ENCODE measurements at places on chromosomes 3 and 15.

- DNase-seq = no peak
Observed at GRCh38 chr3:134852893-134853351, 57.9 kb downstream of the EPHB1 start.

- DNase-seq = no peak
Observed at GRCh38 chr3:61381745-61382392, 130.6 kb upstream of the FHIT start.

- DNase-seq = no peak
Observed at GRCh38 chr3:64422192-64422591, 196.9 kb upstream of the PRICKLE2 start.

DNA sequence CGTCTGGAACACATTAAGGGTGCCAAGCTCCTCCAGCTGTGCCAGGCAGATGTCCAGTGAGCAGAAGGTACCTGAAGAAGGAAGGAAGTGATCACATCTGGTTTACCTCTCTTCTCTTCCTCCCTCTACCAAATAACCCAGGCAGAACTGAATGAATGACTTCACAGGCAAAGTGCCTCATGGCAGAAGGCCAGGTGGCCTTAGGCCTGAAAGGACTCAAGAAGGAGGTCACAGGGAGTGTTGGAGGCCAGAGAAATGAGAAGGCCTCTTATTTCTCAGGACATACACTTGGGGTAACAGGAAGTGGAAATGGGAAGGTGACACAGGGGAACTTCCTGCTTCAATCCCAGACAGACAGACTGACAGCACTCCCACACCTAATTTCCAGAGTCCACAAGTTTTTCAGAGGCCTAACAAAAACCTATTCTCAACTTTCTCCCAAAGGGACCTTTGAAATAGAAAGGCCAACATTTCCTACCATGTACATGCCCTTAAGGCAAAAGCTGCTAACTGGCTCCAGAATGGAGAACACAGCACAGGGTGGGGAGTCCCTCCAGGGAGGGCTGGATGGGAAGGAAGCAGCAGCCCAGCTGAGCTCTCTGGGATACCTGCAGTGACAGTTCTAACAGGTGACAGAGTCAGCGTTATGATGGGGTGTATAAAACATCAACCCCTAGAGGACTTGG is 17.6 kb upstream of the SIN3A start:
- no peak for DNase-seq

DNA sequence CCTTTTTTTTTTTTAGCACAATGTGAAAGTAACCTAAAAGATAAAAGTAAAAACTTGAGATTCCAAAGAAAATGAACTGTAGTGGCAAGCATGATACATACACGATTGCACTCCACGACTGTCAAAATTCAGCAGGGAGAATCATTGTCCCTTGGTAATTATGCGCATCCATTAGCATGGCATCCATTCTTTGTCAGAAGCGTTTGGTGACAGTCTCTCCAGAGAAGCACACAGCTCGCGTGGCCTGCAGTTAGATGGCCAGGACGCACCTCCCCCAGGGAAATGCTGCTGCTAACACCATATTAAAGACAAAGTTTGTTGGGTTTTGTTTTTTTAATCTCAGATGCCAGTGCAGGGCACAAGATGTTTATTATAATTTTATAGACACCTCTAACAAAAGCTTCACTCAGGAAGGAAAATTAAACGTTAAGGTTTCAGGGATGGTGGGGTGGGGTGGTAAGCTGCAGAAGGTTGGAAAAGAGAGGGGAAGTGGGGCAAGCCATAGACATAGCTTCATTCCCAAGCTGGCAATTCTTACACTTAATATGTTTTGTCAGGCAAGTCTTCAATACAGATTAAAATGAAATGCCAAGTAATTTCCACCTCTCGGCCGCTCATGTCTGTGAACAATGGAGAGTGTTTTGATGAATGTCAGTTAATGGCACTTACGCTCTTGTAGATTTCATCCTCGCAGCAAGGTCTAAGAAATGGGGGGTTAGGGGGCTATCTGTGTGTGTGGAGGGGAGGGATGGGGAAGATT is 142.8 kb upstream of the TOPAZ1 start:
- no peak for DNase-seq

- DNase-seq = no peak
Observed at GRCh38 chr15:27958911-27959578, 140.1 kb downstream of the OCA2 start.

DNA sequence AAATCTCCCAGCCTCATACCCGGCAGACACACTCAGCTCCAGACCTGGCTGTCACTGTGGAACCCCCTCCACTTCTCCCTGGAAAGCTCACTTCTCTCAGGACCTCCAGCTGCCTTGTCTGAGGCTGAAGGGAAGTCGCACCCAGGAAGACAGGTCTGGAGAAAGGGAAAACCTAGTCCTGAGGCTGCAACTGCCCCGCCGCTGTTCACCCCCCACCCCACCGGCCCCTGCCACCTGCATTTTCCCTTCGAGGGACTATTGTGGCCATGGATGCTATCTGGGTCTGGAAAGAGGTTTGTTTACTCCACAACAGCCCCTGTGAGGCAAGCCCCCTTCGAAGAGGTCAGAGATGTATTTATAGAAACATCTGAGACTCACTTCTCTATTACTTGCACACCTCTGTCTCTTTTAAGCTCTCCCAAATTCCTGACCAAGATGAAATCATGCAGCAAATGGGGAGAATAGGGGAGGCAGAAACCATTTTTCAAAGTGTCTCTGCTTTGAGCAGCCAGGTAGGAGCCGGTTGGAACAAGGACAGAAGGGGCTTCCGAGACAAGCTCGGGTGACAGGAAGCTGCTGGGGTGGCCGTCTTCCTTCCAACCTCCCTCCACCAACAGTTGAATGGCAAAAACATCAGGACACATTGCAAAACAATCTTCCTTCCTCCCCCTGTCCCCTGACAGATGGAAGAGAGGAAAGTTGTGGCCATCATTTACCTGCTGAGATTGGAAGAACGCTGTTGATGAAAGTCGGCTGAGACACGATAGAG is 518 bp downstream of the COLQ start:
- no peak for DNase-seq

GRCh38 chr15:25465835-25466234 is 27.0 kb upstream of the UBE3A start:
- DNase-seq = no peak

GRCh38 chr3:37945807-37946530 is 44.6 kb upstream of the VILL start:
- DNase-seq = no peak

DNA sequence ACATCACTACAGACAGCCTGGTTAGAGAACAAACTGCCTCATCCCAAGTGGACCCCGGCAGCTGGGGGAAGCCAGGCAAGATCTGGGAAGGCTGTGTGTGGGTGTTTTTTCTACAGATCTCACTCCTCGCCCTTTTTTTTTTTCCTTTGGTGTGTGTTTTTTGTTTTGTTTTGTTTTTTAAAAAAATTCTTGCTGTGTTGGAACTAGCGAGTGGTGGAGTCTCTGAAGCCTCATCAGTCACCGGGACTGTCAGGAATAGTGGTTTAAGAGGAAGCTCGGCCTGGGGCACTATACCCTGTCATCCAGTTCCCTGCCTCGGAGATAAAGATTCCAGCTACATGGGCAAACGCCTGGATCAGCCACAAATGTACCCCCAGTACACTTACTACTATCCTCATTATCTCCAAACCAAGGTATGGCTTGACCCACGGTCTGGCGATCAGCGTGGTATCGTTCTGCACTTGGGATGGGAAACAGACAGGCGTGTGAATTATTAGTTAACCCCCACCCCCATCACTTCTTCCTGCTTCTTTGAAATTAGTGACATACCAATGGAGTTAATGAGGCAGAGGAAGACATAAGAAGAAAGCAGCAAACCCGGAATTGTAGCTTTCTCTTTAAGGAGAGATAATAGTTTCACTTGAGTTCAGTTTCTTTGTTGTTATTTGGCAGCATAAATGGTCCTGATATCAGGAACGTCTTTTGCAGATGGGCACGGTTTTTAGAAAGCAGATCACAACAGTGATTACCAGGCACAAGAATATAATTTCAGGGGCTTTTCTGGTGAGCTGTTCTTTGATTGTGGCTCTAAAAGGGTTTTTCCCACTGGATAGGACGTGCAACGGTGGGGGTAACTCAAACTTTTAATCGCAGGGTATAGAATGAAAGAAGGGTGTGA is 722 bp downstream of the RBMS3 start:
- no peak for DNase-seq

- DNase-seq = no peak
Observed at GRCh38 chr3:184592371-184593219, 31.0 kb downstream of the EPHB3 start.

DNA sequence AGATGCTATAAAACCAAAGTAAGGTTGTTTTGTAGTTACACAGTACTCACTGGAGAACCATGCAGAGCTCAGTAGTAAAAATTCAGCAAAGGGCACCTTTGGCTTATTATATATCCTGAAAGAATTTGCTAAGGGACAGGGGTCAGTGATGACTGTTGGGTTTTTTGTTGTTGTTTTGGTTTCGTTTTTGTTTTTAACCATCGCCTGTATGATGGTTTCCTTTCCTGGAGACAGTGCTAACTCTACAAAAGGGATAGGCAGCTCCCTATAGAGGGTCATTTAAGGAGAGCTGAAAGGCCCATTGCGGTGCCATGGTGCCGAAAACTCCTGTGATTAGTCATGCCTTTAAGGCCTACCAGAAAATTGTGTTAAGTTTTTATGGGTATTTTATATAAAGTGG is 118.2 kb upstream of the GOLIM4 start:
- no peak for DNase-seq

Measured in progenitor cell of endocrine pancreas (in vitro differentiated cells).